Fibroblast of the aortic adventitia (primary cell): ENCODE measurements at places on chromosomes 16 and 17.

DNA sequence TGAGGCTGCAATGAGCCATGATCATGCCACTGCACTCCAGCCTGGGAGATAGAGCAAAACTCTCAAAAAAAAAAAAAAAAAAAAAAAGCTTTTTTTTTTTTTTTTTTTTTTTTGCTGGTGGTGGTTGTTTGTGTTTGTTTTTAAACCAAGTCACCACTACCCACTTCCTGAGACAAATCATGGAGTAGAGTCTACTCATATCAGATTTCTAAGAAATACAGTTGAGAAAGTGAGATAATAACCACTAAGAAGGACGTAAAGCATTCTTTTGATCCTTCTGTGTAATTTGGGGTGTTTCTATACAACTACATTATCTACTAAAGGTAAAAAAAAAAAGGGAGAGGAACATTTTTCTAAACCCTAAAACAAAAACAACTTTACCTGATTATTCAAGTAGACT lies 38.0 kb downstream of the AXIN2 start:
- no peak for DNase-seq

- DNase-seq, result no peak
These were observed 28.0 kb upstream of the ZNF750 start for GRCh38 chr17:82867763-82868325.

GRCh38 chr17:35289222-35289621 lies 46.4 kb downstream of the SLFN5 start:
- no peak for DNase-seq

DNA sequence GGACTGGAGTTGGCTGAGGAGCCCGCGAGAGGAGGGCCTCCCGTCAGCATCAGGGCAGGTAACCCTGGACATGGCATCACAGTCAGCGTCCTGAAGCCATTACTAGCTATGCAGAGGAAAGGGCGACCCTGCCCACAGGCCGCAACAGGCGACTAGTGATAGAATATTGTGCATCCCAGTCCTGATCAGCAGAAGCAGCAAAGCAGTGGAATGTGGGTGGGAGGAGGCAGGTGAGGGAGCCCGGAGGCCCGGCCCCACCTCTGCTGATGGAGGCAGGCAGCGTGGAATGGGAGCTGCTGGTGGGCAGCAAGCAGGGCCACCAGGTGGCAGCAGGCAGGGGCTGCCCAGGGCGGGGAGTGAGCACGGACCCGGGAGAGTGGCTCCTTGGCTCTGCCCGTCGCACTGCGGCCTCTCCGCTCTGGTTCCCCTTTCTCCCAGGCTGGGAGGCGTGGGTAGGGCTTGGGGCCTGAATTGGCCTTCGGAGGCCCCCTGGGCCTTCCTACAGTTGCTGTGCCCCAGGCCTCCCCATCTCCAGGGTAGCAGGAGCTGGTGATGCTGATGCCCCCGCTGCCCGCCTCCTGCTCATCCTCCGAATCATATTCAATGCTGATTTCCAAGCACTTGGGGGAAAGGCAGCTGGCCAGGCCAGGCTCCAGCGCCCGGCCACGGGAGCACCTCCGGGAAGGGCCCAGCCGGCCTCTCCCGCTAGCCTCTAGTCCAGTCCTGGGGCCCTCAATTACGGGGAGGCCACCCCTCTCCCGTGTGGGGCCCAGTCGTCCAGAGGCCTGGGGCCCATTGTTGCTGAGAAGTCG lies 20.2 kb downstream of the TSPOAP1 start:
- no peak for DNase-seq
